ENCODE measurements at places on chromosomes 5 and 9. TPM values are rescaled to one million over a fixed set of nuclear protein-coding genes. Genes with fewer than 3 reads are reported as not detected.

The ADAMTS19 gene
- not detected for total RNA-seq

The PCA3 gene
- not detected for total RNA-seq

The C9orf40 gene
- total RNA-seq: 18.0 TPM

The SARDH gene
- total RNA-seq: 2.3 TPM

The PRR16 gene
- not detected for total RNA-seq

The FOXD4 gene
- 0.22 TPM for total RNA-seq

The F2RL2 gene
- not detected for total RNA-seq

The AGXT2 gene
- total RNA-seq: not detected

The RAB3C gene
- total RNA-seq: not detected

The WDR38 gene
- not detected for total RNA-seq

The CDH9 gene
- total RNA-seq: not detected

The FOXD4L5 gene
- total RNA-seq: 0.43 TPM

The LHX2 gene
- not detected for total RNA-seq

The MEGF10 gene
- total RNA-seq: not detected

The OR4F3 gene
- not detected for total RNA-seq

The SPINK5 gene
- total RNA-seq: not detected

The NDOR1 gene
- 38.8 TPM for total RNA-seq

The IFNB1 gene
- 0.61 TPM for total RNA-seq

The TTC23L gene
- not detected for total RNA-seq

The PAIP2 gene
- 108 TPM for total RNA-seq

The GFI1B gene
- not detected for total RNA-seq

The WASHC1 gene
- total RNA-seq: 26.6 TPM

The EPB41L4A gene
- 1.0 TPM for total RNA-seq

The TAF11L5 gene
- not detected for total RNA-seq

The SELENOP gene
- 1.1 TPM for total RNA-seq

The CDC20B gene
- total RNA-seq: 0.48 TPM

The IL4 gene
- total RNA-seq: 1.8 TPM

The TCERG1 gene
- total RNA-seq: 79.9 TPM

The AQP7 gene
- not detected for total RNA-seq

The RORB gene
- 0.03 TPM for total RNA-seq

The ARID3C gene
- total RNA-seq: not detected

The CYFIP2 gene
- total RNA-seq: 458 TPM

The SLC6A18 gene
- not detected for total RNA-seq

The SLC12A2 gene
- 14.5 TPM for total RNA-seq

The DMGDH gene
- 0.67 TPM for total RNA-seq

The POU5F2 gene
- total RNA-seq: 1.3 TPM

The PLAC8L1 gene
- total RNA-seq: 1.0 TPM

The CFAP157 gene
- total RNA-seq: 0.23 TPM

The CXCL14 gene
- not detected for total RNA-seq

The TMEM38B gene
- total RNA-seq: 9.4 TPM

The ARRDC1 gene
- 64.6 TPM for total RNA-seq

The PKN3 gene
- total RNA-seq: 7.4 TPM

The MSMP gene
- total RNA-seq: not detected

The PCDHGB6 gene
- total RNA-seq: 0.14 TPM

The ECM2 gene
- not detected for total RNA-seq

The SLC46A2 gene
- total RNA-seq: not detected

The ARHGEF28 gene
- total RNA-seq: not detected

The DEPDC1B gene
- 30.0 TPM for total RNA-seq

The SLC34A3 gene
- not detected for total RNA-seq

The SOX30 gene
- 0.09 TPM for total RNA-seq

All from activated naive CD8-positive, alpha-beta T cell treated with anti-CD3 and anti-CD28 coated beads, Interleukin-2, amount 10 ng/mL, durations not matched to agents 7 days and 5 days (primary cell).